Activated CD4-positive, alpha-beta T cell treated with anti-CD3 and anti-CD28 coated beads for 48 hours (primary cell): ENCODE measurements at places on chromosomes 5 and 9.
A peak's percentile ranks its signal among the peaks of the same experiment; 100 is the strongest.

DNA sequence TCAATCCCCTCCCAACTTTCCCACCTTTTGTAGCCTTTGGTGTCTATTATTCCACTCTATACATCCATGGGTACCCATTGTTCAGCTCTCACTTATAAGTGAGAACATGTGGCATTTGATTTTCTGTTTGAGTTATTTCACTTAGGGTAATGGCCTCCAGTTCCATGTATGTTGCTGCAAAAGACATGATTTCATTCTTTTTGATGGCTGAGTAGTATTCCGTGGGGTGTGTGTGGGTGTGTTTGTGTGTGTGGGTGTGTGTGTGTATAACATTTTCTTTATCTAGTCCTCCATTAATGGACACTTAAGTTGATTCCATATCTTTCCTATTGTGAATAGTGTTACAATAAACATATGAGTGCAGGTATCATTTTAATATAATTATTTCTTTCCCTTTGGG lies 157.5 kb upstream of the FSTL4 start:
- no peak for DNase-seq

DNA sequence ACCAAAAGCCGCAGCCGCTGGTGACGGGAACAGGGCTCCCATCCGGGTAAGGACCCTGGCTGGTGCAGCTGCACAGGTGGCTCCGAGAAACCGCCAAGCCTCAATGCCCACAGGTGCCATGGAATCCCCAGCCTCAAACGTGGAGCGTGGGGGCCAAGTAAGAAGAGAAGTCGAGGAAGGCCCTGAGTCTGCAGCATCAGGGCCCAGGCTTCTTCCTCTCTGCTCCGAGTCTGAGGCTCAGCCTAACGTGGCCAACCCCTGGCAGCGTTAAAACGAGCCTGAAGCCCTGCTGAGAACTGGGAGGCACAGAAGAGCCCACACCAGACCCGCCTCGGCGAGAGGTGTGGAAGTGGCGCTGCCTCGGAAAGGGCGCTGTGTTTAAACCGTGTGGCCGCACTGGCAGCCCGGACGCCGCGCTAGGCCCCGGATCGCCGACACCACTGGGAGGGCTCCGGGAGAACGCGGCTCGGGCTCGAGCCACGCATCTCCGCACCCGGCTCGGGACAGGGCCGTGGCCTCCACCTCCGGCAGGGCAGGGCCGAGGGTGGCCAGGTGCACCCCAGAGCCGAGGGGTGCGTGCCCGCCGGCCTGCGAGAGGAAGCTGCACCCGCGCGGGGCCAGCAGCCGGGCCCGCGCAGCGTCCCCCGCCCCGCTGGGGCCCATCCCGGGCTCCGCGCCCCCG lies 730 bp downstream of the ZMYND19 start:
- no peak for DNase-seq

DNA sequence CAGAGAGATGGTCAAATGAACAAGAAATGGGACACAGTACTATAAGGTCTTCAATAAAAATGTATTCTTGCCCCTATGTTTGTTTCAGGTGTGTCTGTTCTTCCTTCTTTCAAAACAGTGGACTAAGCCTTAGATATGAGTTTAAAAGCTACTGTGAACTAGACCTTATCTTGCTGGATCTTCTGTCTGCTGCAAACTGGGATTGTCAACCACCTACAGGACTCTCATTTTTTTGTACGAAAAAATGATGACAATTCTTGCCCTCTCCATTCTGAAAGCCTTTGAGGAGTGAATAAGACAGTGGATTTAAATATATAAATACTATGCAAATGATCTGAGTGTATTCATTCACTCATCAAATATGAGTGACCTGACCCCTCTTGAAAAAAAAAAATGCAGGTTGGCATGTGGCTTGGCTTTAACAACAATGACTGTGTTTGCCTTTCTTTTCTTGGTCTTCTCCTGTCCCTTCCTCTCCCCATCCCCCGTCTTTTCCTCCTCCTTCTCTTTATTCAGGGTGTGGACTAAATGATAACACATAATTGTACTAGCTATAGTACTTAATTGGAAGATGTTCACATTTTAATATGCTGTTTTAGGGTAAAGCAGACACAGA lies 235.5 kb upstream of the TRIM32 start:
- no peak for DNase-seq

- no peak for DNase-seq
Measured at GRCh38 chr5:146466521-146467349, 19.6 kb downstream of the TCERG1 start.

- DNase-seq, result no peak
Measured at GRCh38 chr5:81787474-81788242, 36.8 kb upstream of the SSBP2 start.

- peak; percentile 45 for DNase-seq
Measured at GRCh38 chr5:66864240-66864884, 268.2 kb downstream of the MAST4 start.
